ENCODE measurements at places on chromosomes 4 and X. TPM values are rescaled to one million over a fixed set of nuclear protein-coding genes. Genes with fewer than 3 reads are reported as not detected.
A peak's percentile ranks its signal among the peaks of the same experiment; 100 is the strongest.

GRCh38 chr4:125492957-125493356 is 178.2 kb downstream of the FAT4 start:
- no peaks in the 10 kb centered on the region for H3K27me3 ChIP-seq
- no peaks in the 10 kb centered on the region for H3K4me1 ChIP-seq
- no peak overlapping the region for H3K27ac ChIP-seq

GRCh38 chr4:113499696-113500095 is 261.8 kb downstream of the CAMK2D start:
- no peaks in the 10 kb centered on the region for H3K27me3 ChIP-seq
- peaks cover 15% of the 10 kb centered on the region for H3K4me1 ChIP-seq
- H3K36me3 ChIP-seq: peaks cover 38% of the 10 kb centered on the region

DNA sequence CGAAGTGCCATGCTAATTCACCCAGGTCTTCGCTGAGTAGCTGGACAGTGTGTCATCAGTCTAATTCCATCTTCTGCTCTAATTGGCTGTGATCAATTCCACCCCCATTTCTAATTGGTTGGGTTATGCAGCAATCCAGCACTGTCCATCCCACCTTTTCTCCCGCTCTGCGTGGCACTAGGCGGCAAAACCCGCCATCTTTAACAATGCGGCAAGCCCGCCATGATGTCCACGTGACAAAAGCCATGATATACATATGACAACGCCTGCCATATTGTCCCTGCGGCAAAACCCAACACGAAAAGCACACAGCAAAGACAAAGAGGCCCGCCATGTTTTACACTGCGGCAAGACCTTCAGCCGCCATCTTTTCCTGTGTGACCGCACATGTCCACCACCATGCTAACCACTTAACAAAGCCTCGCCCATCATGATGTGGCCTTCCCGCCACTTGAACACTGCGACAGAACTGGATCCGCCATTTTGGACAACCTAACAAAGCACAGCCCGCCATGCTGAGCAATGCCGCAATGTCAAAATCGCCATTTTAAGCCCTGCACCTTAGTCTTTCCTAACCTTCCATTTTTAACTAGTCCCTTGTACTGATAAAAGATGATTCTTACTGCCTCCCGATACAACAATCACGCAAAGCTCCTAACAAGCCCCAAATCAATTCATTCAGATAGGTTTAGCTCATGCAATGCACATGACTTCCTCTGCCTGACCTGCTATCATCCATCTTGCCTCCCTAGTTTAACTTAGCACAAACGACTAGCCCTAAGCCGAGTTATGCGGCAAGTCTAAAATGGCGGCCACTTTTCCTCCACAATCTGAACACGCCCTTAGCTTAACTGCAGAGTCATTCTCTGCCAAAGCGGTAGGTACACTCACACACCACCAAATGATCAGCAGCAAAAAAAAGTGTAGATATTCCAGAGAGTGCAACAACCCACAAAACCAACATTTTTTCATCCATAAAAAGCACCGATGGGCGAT is 288.3 kb downstream of the CHIC1 start:
- H3K4me3 ChIP-seq: peak overlapping the region; percentile 91
- H3K36me3 ChIP-seq: peaks cover 7% of the 10 kb centered on the region
- H3K27me3 ChIP-seq: no peaks in the 10 kb centered on the region
- peak; percentile 95 for DNase-seq
- H3K4me1 ChIP-seq: peaks cover 14% of the 10 kb centered on the region

The XAGE1A gene
- not detected for total RNA-seq

GRCh38 chr4:13704761-13705160 is 77.2 kb upstream of the BOD1L1 start:
- peak; percentile 3 for DNase-seq
- H3K27me3 ChIP-seq: no peaks in the 10 kb centered on the region
- H3K4me3 ChIP-seq: no peak overlapping the region
- no peaks in the 10 kb centered on the region for H3K36me3 ChIP-seq
- peaks cover 65% of the 10 kb centered on the region for H3K4me1 ChIP-seq
- peak overlapping the region; percentile 95 for H3K27ac ChIP-seq

The SLITRK4 gene
- 0.39 TPM for total RNA-seq

DNA sequence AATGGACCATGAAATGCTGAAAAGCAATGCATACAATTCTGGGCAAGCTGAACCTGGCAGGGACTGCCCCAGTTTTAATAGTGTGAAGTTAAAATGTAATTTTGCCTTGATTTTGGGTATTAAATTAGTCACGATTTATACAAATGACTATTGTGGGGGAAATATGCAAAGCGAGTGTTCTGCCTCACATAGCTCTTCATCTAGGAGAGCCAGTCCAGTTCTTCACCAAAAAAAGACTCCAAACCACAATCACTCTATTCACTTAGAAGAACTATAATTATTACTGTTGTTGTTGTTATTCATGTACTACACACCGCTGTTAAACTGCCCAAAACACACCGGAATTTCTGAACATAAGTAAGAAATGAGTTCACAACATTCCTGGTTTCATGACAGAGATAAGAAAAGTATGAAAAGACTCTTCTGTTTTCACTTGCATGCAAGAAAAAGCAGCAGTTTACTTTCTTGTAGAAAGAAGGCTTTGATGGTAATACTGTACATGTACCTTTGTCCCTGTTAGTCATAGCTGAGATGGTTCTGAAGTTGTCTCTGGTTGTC is 101.9 kb downstream of the QRFPR start:
- no peak overlapping the region for H3K4me3 ChIP-seq
- DNase-seq: no peak

The LONRF3 gene
- 1.0 TPM for total RNA-seq

GRCh38 chr4:167883266-167883665 is 209.1 kb upstream of the ANXA10 start:
- no peaks in the 10 kb centered on the region for H3K27me3 ChIP-seq
- DNase-seq: no peak
- H3K36me3 ChIP-seq: no peaks in the 10 kb centered on the region
- no peak overlapping the region for H3K4me3 ChIP-seq
- no peaks in the 10 kb centered on the region for H3K4me1 ChIP-seq

GRCh38 chr4:6548201-6548881 is 26.6 kb upstream of the MAN2B2 start:
- H3K27me3 ChIP-seq: peaks cover 44% of the 10 kb centered on the region
- no peaks in the 10 kb centered on the region for H3K4me1 ChIP-seq
- H3K4me3 ChIP-seq: no peak overlapping the region
- no peaks in the 10 kb centered on the region for H3K36me3 ChIP-seq
- no peak overlapping the region for H3K27ac ChIP-seq
- DNase-seq: peak; percentile 62

The CAPN6 gene
- 0.37 TPM for total RNA-seq

The EBP gene
- 66.9 TPM for total RNA-seq

- H3K27ac ChIP-seq: no peak overlapping the region
- no peak for DNase-seq
- H3K36me3 ChIP-seq: no peaks in the 10 kb centered on the region
- no peaks in the 10 kb centered on the region for H3K27me3 ChIP-seq
- H3K4me3 ChIP-seq: no peak overlapping the region
Observed at GRCh38 chr4:107562316-107562715, 157.7 kb downstream of the PAPSS1 start.

GRCh38 chrX:2658585-2659292 is 32.4 kb upstream of the CD99 start:
- H3K36me3 ChIP-seq: no peaks in the 10 kb centered on the region
- no peaks in the 10 kb centered on the region for H3K4me1 ChIP-seq
- no peak for DNase-seq
- no peaks in the 10 kb centered on the region for H3K27me3 ChIP-seq
- H3K27ac ChIP-seq: no peak overlapping the region

DNA sequence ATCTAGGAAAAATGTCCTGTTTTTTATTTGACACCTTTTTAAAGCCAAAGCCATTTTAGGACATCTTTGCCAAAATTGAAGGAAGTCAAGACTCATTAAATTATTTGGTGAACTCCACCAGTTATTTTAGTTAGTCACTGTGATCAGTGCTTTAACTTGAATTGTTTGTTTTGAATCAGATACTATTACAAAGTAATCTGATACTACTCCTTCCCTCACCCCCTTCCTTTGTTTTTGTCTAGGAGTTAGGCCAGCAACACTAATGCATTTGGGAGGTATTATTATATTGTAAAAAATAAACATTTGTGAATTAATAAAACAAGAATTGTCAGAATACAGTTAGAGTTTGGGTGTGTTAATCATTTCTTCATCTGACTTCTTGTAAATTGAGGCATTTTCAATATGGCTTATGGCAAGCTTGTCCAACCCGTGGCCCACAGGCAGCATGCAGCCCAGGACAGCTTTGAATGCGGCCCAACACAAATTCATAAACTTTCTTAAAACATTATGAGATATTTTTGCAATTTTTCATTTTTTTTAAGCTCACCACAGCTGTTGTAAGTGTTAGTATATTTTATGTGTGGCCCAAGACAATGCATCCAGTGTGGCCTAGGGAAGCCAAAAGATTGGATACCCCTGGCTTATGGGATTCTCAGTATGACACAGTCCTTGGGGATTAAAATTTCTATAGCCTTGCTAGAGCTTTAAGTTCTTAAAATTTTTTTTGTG is 182.2 kb downstream of the BMPR1B start:
- H3K27me3 ChIP-seq: no peaks in the 10 kb centered on the region
- H3K36me3 ChIP-seq: peaks cover 9% of the 10 kb centered on the region
- peaks cover 20% of the 10 kb centered on the region for H3K4me1 ChIP-seq
- no peak overlapping the region for H3K27ac ChIP-seq

- peak; percentile 17 for DNase-seq
- peaks cover 7% of the 10 kb centered on the region for H3K36me3 ChIP-seq
- H3K4me1 ChIP-seq: peaks cover 23% of the 10 kb centered on the region
- peak overlapping the region; percentile 89 for H3K27ac ChIP-seq
Observed at GRCh38 chrX:37350034-37350365, 836 bp downstream of the PRRG1 start.

DNA sequence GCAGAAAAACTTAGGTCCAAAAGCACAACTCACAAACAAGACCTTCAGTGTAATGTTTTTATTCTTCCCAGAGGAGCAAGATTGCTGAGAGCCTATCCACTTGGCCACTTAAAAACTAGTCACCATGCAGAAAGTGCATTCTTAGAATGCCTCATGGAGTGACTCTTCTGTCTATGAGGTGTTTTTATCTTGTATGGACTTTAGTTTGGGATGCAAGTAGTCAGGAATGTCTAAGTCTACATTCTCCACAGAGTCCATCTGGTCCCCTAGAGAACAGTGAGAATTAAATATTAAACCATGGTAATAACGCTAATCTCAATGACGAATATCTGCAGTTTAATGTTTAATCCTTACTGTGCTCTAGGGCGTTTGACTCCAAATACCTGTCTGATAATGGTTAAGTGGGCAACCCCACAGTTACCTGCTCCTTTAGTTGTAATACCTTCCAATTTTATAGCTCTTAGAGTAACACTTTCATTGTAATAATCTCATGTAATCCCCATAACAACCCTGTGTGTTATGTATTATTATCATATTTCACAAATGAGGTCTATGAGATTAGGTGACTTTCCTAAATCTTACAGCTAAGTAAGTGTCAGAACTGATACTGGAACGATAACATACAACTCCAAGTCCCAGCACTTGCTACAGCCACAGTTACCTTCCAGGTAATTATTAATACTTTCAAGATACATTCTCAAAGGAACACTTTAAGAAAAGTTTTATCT is 235.6 kb upstream of the JADE1 start:
- no peaks in the 10 kb centered on the region for H3K27me3 ChIP-seq
- peak overlapping the region; percentile 83 for H3K27ac ChIP-seq
- H3K4me1 ChIP-seq: peaks cover 33% of the 10 kb centered on the region
- H3K36me3 ChIP-seq: no peaks in the 10 kb centered on the region
- no peak overlapping the region for H3K4me3 ChIP-seq
- no peak for DNase-seq

The LARP1B gene
- 56.1 TPM for total RNA-seq

GRCh38 chr4:52641854-52642563 is 17.1 kb downstream of the USP46 start:
- no peaks in the 10 kb centered on the region for H3K36me3 ChIP-seq
- H3K4me3 ChIP-seq: no peak overlapping the region
- peak overlapping the region; percentile 60 for H3K27ac ChIP-seq
- H3K27me3 ChIP-seq: no peaks in the 10 kb centered on the region
- DNase-seq: peak; percentile 77

The GPR119 gene
- not detected for total RNA-seq

The CASK gene
- total RNA-seq: 43.2 TPM

Data from MCF 10A (cell line).